ENCODE measurements at places on chromosomes 7 and 10.

DNA sequence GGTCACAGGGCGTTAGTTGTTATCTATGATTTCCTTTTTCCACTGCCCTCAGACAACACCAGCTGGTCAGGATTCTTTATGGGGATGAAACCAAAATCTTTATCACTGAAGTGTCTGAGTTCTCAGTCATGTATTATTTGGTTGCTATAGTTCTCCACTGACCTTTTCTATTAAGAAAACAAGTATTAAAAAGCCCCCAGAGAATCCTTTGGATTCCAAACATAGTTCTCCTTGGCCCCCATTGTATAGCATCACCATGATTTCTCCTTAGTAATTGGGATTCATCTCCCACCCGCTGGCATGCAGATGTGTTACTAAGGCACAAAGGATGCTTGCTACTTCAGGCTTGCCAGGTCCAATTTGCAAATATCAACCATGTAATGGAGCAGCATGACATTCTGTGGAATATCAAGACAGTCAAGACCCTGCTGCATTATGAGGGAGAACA, 94.3 kb downstream of the IQUB start:
- no peak for DNase-seq

GRCh38 chr7:51234139-51234538, 82.5 kb downstream of the COBL start:
- no peak for DNase-seq

DNA sequence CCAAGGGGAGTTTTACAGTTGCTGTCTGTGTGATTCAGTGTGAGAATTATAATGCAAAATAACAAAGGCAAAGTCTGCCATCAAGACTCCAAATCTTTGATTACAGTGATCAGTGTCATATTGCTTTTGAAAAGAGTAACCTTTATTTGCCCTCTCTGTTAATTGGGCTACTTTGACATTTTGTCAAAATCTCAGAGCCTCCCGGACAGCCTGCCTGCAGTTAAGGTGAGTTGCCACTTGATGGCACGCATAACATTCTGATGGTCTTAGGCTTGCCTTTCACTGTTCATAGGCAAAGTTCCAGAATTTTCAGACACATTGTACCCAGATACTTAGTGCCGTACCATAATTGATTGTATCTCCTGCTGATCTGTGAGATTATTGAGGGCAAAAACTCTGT, 253.5 kb downstream of the ABCA13 start:
- DNase-seq = no peak

DNA sequence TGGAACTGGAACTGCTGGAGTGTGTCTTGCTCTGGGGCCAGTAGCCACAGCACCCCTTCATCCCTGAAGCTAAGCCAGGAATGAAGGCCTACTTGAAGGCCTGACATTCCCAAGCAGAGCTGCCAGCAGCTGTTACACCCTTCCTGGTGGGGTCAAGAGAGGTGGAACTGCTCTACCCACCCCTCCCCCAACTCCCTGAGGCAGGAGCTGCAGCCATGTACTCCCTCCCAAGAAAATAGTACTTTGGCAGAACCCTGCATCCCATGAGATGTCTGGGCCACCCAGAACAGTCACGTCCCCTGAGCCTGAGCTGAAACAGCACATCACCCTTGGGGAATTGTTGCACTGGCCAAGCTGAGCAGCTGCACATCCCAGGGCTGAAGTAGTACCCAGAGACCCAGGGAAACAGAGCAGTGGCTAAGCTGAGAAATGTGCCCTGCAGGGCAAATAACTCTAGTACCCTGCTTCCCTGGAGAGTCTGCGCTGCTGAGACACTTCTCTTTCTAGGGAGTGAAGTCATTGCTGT, 63.4 kb upstream of the PLA2G12B start:
- no peak for DNase-seq
